Dorsolateral prefrontal cortex (tissue), 122 donors: ENCODE measurements at places on chromosomes 4 and X.
A peak's percentile ranks its signal among the peaks of the same experiment; 100 is the strongest.

DNA sequence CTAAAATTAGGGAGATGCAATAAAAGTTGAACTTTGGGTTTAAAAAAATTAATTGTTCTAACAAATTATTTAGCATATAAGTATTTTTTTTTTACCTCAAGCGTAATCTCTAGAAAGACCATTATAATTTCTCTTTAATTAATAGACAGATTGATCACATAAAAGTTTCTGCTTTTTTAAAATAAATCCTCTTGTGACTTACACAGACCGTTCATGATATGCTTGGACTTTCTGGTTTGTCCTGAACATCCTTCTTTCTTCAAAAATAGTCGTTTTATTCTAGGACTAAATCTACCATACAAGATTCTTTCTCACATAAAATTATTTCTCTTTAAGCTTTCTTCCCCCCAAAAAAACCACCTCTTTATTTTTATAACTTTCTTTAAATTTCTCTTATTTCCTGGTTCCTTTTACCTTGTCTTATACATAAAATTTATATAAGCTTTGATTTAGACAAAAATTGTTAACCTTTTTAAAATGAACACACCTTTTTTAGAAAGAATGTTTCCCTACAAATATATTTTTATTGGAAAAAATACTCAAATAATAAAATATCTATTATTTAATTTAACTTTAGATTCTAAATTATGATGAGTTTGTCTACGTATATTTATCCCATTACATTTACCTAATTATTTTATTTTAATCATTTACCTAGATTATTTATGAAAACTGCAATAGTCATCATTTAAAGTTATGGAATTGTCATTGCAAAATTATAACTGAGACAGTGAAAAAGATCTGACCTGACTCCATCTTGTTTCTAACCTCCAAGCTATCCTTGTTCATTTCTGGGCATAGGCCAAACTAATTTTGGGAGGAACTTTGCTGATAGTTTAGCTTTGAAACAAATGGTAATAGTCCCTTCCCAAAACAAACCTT, 37.6 kb downstream of the PGRMC2 start:
- no peak for DNase-seq

DNA sequence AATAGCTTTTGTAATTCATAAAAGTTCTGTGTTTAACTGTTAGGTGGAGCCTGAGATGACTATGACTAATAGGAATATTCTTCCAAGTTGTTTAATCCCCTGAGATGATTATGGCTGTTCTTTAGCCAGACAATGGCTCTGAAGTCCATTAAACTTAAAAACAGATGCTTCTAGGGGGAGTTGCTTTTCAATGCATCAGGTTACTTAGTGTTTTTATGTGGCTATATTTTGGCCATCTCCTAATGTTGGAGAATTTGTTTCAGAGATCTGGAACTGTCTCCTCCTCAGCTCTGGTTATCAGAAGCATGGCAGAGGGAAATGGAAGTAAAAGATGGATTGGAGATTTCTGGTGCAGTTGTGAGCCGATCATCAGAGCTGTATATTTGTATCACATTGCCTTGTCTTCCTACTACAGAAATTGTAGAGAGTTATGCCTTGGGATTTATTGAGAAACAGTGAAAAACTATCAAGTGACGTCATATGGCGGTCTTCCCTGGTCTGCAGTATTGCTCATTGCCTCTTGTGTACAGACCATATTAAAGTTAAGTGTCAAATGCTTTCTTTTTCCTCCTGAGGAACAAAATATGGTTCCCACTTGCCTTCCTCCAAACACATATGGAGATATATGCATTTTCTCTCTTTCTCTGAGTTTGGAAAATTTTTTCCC, 29.8 kb downstream of the SGMS2 start:
- no peak for DNase-seq

- DNase-seq = peak; percentile 93
Observed at GRCh38 chrX:72126539-72127140, 5.1 kb downstream of the RTL5 start.

DNA sequence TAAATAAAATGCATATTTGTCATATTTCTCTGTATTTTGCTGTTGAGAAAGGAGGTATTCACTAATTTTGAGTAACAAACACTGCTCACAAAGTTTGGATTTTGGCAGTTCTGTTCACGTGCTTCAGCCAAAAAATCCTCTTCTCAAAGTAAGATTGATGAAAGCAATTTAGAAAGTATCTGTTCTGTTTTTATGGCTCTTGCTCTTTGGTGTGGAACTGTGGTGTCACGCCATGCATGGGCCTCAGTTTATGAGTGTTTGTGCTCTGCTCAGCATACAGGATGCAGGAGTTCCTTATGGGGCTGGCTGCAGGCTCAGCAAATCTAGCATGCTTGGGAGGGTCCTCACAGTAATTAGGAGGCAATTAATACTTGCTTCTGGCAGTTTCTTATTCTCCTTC, 3.3 kb downstream of the HTT start:
- no peak for DNase-seq

GRCh38 chrX:38262715-38263620, 42.3 kb upstream of the SRPX start:
- DNase-seq = no peak

GRCh38 chrX:45771114-45771513, 570.4 kb upstream of the DIPK2B start:
- no peak for DNase-seq

- DNase-seq = no peak
Observed at GRCh38 chrX:15404401-15405096, 20.3 kb upstream of the VEGFD start.

GRCh38 chrX:30302956-30303355, 6.2 kb downstream of the NR0B1 start:
- DNase-seq = no peak

DNA sequence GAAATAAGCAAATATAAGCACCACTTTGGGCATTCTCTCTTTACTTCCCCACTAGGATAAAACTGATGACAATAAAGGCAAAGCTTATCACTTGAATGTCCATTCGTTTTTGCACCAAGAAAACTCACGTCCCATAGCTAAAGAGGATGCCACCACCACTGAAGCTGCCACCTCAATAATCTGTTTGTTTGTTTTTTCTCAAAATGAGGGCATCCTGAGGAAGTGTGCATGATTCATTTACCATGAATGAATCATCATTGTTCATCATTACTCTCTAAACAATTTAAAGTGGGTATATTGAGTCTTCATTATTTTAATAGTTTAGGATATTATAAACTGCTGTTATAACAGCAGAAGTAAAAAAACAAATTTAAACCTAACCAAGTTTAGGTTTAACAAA, 168.2 kb downstream of the DCTD start:
- no peak for DNase-seq

DNA sequence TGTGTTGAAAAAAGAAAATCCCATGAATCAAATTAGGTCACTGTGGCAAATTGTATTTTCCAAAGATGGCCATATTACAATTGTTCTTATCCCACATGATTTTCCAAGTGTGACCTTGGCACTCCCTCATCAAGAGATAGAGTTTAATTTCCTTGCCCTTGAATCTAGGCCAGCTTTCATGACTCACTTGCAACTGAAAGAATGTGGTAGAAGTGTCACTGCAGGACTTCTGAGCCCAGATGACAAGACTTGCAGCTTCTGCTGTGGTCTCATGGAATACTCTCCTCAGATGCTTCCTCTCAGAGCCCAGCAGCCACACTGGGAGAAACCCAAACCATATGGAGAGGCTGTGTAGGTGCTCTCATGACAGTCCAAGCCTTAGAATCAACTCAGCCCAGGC, 139.0 kb downstream of the ADAMTS3 start:
- DNase-seq = no peak

- no peak for DNase-seq
Observed at GRCh38 chr4:121112530-121112929, 40.2 kb upstream of the NDNF start.

DNA sequence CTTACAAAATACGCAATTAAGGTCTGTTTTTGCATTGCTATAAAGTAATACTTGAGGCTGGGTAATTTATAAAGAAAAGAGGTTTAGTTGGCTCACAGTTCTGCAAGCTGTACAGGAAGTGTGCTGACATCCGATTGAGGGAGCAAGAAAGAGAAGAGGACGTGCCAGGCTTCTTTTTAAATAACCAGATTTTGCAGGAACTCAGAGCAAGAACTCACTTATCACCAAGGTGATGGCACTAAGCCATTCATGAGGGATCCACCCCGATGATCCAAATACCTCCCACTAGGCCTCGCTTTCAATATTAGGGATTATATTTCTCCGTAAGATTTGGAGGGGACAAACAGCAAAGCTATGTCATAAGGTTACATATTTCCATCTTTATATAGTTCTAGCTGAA, 456.7 kb downstream of the GLUD2 start:
- no peak for DNase-seq

DNA sequence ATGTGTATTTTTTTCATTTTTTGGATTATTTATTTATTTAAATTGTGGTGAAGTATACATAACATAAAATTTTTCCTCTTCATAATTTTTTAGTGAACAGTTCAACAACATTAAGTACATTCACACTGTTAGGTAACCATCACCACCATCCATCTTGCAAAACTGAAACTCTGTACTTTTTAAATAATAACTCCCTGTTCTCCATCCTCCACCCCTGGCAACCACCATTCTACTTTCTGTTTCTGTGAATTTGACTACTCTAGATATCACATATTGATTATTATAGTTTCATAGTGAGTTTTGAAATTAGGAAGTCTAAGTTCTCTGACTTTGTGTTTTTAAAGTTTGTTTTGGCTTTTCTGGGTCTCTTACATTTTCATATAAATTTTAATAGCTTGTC, 89.3 kb upstream of the STX18 start:
- no peak for DNase-seq

DNA sequence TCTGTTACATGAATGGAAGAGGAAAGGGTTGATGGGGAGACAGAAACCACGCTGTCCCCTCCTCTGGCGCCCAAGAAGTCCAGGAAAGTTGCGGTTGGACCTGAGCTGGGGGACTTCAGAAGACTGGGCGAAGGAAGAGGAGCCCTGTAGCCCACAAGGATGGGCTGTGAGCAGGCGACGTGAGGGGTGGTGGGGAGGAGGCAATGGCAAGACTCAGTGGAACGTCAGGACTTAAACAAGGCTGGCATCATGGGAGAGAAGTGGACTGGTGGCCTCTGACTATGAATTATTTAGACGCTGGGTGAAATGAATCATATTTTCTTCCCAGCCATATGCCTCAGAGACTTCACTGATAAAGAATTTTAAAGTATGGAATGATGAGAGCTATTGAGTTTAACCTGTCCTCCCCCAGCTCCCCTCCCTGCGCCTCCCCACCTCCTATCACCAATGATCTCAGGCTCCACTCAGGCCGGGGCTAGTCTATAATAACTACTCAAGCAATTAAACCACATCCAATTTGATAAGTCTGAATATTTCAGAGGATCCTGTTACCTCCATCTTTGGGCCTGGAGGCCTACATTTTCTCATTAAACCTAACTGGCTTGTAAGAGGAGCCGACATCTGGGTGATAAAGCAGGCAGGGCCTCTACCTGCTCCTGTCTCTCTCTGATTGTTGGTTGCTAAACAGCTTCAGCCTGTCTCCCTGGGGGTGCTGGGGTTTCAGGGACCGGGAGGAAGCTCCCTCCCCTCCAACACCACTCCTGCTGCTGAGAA, 63.6 kb downstream of the SMIM20 start:
- DNase-seq = no peak

GRCh38 chr4:98779088-98779487, 120.7 kb upstream of the TSPAN5 start:
- no peak for DNase-seq

GRCh38 chr4:60605646-60606354, 594.3 kb upstream of the ADGRL3 start:
- DNase-seq = no peak

- no peak for DNase-seq
Observed at GRCh38 chr4:112119353-112119783, 25.9 kb upstream of the FAM241A start.

GRCh38 chr4:13547485-13548041, 3.3 kb upstream of the NKX3-2 start:
- DNase-seq = no peak

- peak; percentile 70 for DNase-seq
Observed at GRCh38 chrX:131816551-131817136, 206.5 kb upstream of the STK26 start.

- DNase-seq = no peak
Observed at GRCh38 chr4:158825433-158826036, 56.7 kb downstream of the FNIP2 start.

DNA sequence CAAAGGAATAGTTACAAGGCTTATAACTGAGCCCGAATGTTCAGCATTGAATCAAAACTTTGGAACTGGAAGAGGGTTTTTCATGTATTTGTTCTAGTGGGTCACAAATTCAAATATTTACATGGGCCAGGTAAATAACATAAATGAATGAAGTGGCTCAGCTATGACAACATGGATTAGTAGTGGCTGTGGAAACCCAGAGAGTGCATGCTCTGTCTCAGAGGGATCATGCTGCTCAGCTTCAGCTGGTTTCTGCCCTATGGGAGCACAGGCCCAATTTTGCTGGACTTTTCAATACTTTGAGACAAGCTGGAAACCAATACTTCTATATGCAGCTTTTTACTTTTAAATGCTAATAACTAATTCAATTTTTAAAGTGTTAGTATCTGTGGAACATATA, 394.0 kb upstream of the TEX13C start:
- no peak for DNase-seq

DNA sequence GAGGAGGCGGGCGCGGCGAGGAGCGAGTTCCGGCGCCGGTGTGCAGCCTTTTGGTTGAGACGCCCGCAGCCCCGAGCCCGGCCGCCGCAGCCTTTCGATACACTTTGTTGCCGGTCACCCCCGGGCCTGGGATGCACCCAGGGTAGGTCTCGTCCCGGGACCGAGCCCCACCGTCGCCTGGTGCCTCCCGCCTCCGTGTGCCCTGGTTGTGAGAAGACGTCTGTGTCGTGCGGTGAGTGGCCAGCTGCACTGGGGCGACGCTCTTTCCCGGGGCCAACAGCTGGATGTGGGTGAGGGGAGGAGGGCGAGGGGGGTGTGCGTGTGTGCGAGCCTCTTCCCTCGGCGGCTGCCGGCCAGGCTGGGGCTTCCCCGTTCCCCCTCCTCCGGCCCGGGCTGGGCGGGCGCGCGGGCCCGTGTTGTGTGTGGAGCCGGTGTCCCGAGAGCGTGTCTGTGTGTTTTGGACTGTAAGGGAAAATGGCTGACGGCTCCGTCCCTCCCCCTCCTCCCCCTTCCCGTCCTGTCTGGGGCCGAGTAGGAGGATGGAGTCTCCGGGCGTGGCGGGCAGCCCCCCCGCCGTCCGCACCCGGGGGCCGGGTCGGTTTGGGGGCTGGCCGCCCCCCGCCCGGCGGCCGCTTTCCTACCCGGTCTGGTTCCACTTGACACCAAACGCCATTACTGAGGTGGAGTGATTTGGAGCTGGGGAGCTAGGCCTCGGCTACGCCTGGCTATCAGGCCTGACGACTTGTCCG, 807 bp downstream of the USP9X start:
- peak; percentile 51 for DNase-seq

- no peak for DNase-seq
Observed at GRCh38 chrX:25858273-25858880, 279.8 kb upstream of the MAGEB18 start.

DNA sequence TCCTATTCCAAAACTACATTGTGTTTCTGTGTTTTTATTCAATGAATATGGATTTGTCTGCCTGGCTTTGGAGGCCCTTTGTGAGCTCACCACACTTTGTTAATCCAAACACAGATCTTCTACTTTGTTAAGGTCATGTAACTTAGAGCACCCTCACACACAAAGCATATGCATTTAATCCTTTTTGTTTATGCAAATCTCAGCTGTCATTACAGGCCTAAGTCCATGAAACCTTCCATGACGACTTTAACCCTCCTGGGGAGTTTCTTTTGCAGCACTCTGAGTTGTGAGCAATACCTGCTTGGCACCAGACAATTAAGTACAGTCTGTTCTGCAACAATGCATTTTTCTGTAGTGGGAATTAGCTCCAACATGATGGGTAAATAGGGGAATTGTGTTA, 14.9 kb downstream of the CCSER1 start:
- no peak for DNase-seq

GRCh38 chr4:94523033-94523580, 71.4 kb downstream of the PDLIM5 start:
- no peak for DNase-seq
